ENCODE measurements at places on chromosomes 6 and 20.

DNA sequence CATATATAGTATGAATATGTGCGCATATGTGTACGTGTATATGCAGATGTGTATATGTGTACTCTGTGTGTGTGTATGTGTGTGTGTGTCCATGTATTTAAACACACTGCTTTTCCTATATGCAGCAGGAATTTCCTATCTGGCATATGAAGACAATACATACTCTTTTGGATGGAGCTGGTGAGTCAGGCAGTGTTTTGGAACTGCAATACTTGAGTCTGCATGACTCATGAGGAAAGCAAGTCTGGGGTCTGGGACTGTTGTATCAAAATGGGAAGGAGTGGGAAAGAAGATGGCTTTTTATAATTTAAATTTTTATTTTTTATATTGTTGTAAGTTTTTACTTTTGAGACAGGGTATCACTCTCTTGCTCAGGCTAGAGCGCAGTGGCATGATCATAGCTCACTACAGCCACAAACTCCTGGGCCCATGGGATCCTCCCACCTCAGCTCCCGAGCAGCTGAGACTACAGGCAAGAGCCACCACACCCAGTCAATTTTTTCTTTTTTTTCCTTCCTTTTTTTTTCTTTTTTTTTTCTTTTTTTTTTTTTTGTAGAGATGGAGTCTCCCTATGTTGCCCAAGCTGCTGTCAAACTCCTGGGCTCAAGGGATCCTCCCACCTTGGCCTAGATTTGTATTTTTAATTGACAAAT is 72.2 kb downstream of the ATXN1 start:
- DNase-seq: peak; percentile 52

- no peak for DNase-seq
These were observed 142.1 kb downstream of the TAF4 start for GRCh38 chr20:61923371-61924166.

DNA sequence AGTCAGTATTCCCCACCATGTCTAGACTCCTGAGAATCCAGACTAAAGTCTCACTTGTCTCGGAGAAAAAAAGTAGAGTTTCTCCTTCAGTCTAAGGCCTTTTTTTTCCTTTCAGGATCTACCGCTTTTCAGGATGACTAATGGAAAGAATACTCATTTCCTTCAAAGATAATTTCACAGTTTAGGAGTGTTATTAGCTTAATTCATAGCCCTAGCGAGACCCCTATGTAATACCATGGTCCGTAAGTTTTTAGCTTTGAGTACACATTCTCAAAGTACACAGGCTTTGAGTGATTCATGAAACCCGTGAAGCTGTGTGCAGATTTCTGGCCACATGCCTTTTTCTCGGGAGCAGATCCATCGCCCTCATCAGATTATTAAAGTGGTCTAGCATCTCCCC is 133.1 kb downstream of the SOX4 start:
- no peak for DNase-seq

DNA sequence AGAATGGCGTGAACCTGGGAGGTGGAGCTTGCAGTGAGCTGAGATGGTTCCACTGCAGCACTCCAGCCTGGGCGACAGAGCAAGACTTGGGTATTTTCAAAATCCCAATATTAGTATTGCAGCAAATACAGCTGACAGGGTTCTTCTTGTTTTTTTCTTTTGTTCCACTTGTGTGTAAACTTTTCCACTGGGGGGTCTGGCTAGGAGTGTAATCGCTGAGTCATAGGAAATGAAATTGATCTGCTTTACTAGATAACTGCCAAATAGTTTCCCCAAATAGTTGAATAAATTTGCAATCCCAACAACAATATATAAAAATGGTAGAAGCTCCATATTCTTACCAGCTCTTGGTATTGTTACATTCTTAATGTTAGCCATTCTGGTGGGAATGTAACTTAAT is 526.0 kb upstream of the SOX4 start:
- DNase-seq: peak; percentile 27

DNA sequence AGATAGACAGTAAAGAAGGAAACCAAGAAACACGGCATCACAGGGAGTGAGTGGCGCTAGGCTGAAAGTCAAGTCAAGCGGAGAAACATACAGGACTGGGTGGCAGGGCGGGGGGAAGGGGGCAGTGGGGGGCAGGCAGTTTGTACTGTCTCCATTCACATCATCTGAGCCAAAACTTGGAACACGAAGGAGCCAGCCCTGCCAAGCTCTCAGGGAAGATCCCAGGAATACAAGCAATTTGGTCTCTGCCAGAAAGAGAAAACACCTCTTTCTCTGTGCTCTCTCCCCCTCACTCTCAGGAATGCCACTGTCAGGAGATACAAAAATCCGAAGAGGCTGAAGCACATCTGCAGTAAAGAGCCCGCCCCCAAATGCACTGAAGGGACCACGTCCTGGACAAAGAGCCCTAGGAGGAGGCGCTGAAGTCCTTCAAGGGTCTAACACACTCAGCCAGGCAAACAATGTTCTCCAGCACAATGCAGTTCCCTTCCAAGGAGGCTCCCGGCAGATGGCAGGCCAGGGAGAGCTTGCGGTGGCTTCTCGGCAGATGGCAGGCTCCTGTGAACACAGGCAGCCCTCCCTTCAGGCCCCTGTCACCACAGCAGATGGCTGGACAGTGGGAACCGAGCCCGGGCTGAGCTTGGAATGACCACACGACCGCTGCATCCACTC is 90.0 kb downstream of the ATP9A start:
- peak; percentile 16 for DNase-seq

GRCh38 chr6:88890394-88890793 is 73.0 kb downstream of the RNGTT start:
- DNase-seq: peak; percentile 3

- DNase-seq: no peak
These were observed 33.8 kb downstream of the CD40 start for GRCh38 chr20:46151936-46152335.

DNA sequence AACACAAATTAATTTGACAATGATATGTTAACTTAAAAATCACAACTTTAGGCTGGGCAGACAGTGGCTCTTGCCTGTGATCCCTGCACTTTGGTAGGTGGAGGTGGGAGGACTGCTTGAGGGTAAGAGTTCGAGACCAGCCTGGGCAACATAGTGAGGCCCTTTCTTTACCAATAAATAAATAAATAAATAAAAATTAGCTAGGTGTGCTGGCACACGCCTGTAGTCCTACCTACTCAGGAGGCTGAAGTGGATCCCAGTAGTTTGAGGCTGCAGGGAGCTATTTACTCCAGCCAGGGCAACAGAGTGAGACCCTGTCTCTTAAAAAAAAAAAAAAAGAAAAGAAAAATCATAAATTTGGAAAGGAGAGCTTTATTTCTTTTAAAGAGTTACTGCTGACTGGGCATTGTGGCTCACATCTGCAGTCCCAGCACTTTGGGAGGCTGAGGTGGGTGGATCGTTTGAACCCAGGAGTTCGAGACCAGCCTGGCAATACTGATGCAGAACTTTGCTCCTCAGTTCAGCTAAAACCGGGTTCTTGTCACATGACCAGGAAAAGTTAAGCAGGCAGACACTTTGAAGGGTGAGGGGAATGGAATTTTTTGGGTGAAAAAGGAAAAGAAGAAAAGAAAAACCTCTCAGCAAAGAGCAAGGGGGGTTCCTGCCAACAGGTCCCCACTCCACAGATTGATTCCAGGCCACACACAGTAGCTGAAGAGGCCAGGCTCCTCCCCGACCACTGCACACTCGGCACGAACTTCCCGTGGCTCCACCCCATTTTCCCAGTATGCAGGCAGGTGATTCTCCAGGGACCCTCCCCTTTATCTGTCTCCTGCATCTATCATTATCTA is 44.0 kb upstream of the DDR1 start:
- DNase-seq: no peak
